ENCODE measurements at places on chromosomes 1 and 21.

DNA sequence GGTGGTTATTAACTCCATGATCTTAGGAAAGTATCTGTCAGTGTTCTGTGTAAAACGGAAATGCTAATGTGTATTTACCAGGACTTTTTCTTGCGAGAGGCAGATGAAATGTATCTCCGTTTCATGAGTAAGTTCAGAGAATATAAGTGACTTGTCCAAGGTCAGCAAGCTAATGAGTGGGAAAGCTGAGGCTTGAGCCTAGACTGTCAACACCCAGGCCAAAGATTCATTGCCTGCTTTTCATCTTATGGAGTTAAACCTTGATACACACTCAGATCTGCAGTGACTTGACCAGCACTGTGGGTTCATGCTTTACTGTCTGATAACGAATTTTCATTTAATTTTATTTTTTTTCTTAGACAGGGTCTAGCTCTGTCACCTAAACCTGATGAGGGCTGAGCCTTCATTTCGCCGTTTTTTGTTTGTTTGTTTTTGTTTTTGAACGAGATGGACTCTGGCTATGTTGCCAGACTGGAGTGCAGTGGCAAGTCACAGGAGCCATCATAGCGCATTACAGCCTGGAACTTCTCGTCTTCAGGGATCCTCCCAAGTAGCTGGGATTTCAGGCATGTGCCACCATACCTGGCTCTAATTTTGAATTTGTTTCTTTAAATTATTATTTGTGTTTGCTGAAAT lies 918 bp upstream of the JTB start:
- no peak for DNase-seq

DNA sequence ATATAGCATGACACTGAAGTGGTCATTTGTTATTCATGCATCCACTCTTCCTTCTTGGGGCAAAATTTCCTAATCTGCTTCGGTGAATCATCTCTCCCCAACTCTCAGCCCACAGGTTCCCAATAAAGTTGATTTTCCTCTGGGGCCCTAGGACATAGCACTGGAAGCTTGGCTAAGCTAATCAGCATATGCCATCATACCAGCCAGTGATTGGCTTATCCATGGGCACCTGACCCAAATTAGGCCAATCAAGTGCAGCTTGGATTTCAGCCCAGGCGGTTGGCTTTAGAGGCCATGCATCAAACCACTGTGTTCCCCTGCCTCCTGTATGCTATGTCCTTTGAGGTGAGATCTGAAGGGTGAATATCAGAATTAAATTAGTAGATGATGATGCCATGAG lies 58.9 kb downstream of the C1orf94 start:
- DNase-seq: no peak

- DNase-seq: no peak
These were observed 232.6 kb upstream of the PLXNA2 start for GRCh38 chr1:208476846-208477170.

DNA sequence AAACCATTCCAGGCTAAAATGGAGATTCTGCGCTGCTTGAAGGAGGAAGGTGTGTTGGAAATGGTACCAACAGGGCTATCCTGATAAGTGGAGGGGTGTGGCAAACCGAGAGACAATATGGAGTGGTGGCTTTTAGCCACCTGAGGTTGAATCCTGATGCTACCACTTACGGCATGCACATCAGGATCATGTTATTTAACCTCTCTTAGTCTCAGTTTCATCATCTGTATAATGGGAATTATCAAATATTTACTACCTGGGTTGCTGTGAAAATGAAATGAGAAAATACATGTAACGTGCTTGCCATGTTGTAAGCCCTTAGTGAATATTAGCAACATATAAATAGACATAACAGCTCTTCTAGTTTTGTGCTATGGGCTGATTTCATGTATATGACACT lies 117.1 kb downstream of the TBX19 start:
- DNase-seq: no peak

- no peak for DNase-seq
These were observed 28.0 kb downstream of the AGPAT3 start for GRCh38 chr21:43892984-43893535.

DNA sequence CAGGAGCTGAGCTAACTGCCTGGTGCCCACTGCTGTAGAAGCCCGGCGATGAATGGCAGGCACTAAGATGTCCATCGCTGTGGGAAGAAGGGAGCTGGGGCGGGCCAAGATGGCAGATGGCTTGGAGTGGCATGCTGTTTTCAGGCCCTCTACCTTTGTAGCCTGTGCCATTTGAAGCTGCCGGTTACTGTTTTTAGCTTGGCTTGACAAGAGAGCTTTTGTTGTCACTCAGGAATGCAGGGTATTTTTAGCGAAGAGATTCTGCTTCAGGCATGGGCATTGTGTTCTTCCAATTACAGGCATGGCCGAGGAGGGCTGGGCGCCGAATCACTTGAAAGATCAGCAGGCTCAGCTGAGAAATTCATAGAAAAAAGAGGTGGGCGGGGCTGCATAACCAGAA lies 348.7 kb downstream of the RPS6KC1 start:
- DNase-seq: no peak

DNA sequence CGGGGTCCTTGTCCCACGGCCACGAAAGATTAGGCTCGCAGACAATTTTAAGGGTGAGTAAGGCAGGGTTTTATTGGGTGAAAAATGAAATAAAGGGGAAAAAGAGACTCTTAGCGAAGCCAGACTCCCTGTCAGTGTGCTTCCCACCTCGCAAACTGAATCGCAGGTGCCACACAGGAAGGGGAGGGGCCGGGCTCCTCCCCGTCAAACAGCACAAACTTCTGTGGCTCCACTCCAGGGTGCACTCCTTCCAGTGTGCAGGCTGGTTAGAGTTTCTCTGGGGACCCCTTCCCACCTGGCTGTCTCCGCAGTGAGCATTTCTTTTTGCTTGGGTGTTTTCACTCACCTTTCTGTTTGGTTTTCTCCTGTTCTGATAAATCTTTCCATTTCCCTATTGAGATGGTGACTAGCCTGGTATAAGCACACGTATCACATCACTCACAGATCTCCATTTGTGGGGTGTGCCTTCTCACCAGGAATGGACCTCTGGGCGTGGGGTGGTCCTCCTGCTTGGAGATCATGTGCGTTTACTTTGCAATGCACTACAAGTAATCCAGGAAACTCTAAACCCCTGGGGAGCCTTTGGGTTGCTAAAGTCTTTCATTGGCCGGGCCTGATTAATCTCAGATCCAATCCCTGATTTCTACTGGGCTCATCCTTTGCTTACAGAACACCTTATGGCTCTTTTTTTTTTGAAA lies 37.6 kb upstream of the GALNT2 start:
- no peak for DNase-seq

GRCh38 chr1:93577536-93578432 lies 103.9 kb downstream of the BCAR3 start:
- no peak for DNase-seq

GRCh38 chr1:30189818-30190500 lies 533.4 kb downstream of the MATN1 start:
- no peak for DNase-seq

Data from CD4-positive, alpha-beta T cell treated with Interleukin-4 for 4 hours (primary cell).